ENCODE measurements at places on chromosomes 16 and 17. TPM values are rescaled to one million over a fixed set of nuclear protein-coding genes. Genes with fewer than 3 reads are reported as not detected.
A peak's percentile ranks its signal among the peaks of the same experiment; 100 is the strongest.

Gene AP2B1
- 20.0 TPM for polyA plus RNA-seq

Gene C16orf95
- 1.7 TPM for polyA plus RNA-seq

Gene CHST4
- not detected for polyA plus RNA-seq

Gene PHOSPHO1
- 0.52 TPM for polyA plus RNA-seq

Gene SHBG
- 0.19 TPM for polyA plus RNA-seq

Gene HEATR9
- polyA plus RNA-seq, result not detected

GRCh38 chr17:80983545-80983944 is 8.1 kb upstream of the CHMP6 start:
- no peak for DNase-seq

GRCh38 chr17:77456951-77457548 is 316.3 kb downstream of the SEC14L1 start:
- DNase-seq, result no peak

- DNase-seq, result no peak
These were observed 92.2 kb upstream of the CDH11 start for GRCh38 chr16:65213866-65214595.

GRCh38 chr16:75230471-75231110 is 11.8 kb downstream of the CTRB1 start:
- no peak for DNase-seq

- no peak for DNase-seq
These were observed 66.8 kb downstream of the C16orf78 start for GRCh38 chr16:49440156-49441065.

DNA sequence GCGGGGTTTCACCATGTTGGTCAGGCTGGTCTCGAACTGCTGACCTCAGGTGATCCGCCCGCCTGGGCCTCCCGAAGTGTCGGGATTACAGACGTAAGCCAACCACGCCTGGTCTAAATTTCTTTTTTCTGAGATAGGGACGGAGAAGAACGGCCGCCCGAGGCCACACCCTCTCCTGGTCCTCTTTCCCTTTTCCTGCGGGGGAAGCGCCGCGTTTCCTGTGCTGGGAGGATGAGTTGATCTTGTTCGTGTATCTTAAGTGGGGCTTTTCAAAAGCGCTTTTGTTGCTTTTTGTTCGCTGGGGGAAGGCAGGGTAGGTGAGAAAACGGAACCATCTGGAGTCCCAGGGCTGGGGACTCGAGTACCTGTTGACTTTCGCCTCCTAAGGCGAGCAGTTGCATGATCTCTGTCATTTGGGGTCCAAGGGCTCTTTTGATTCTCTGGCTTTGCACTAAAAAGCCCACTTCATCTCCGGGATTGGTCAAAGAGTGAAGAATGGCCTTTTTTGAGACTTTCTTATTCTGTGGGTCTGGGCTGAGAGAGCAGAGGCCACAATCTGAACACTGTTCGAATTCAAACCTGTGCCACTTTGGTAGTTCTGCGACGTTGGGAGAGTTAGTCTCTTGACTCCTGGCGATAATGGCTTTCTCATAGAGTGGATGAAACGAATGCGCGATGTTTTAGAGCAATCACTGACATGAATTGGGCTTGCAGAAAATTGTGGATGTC is 1.3 kb downstream of the FUS start:
- DNase-seq, result peak; percentile 48

DNA sequence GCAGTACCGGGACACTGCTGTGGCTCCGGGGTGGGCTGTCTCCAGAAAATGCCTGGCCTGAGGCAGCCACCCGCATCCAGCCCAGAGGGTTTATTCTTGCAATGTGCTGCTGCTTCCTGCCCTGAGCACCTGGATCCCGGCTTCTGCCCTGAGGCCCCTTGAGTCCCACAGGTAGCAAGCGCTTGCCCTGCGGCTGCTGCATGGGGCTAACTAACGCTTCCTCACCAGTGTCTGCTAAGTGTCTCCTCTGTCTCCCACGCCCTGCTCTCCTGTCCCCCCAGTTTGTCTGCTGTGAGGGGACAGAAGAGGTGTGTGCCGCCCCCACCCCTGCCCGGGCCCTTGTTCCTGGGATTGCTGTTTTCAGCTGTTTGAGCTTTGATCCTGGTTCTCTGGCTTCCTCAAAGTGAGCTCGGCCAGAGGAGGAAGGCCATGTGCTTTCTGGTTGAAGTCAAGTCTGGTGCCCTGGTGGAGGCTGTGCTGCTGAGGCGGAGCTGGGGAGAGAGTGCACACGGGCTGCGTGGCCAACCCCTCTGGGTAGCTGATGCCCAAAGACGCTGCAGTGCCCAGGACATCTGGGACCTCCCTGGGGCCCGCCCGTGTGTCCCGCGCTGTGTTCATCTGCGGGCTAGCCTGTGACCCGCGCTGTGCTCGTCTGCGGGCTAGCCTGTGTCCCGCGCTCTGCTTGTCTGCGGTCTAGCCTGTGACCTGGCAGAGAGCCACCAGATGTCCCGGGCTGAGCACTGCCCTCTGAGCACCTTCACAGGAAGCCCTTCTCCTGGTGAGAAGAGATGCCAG is 12.9 kb downstream of the STH start:
- no peak for DNase-seq

DNA sequence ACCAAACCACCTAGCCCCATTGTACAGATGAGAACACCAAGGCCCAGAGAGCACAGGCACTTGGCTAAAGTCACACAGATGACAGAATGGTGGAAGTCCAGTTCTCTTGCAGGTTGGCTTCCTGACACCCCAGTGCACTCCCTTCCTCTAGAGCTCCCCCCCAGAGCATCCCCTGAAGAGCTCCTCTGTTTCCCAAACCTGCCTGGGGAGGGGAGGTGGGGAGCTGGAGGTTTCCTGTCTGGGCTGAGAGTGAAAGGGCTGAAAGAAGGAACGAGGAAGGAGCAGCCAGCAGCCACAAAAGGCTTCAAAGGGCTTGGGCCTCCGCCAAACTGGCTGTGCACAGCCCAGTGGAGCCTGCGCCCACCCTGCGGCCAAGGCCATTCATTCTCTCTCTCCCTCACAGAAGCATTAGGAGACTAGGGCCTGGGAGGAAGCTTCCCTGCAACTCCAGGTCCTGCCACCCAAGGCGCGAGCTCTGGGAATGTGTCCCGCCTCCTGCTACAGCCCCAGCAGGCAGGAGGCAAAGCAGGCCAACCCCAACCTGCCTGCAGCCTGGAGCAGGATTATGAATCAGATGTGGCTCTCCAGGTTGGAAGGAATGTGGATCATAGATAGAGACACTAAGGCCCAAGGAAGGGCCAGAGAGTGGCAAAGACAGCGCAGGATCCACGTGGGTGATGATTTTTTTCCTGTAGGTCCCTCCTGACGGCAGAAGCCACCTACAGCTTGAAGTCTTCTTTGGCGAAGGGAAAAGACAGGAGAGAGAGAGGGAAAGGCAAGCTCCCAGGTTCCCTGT is 913 bp downstream of the SLC13A5 start:
- DNase-seq, result no peak

DNA sequence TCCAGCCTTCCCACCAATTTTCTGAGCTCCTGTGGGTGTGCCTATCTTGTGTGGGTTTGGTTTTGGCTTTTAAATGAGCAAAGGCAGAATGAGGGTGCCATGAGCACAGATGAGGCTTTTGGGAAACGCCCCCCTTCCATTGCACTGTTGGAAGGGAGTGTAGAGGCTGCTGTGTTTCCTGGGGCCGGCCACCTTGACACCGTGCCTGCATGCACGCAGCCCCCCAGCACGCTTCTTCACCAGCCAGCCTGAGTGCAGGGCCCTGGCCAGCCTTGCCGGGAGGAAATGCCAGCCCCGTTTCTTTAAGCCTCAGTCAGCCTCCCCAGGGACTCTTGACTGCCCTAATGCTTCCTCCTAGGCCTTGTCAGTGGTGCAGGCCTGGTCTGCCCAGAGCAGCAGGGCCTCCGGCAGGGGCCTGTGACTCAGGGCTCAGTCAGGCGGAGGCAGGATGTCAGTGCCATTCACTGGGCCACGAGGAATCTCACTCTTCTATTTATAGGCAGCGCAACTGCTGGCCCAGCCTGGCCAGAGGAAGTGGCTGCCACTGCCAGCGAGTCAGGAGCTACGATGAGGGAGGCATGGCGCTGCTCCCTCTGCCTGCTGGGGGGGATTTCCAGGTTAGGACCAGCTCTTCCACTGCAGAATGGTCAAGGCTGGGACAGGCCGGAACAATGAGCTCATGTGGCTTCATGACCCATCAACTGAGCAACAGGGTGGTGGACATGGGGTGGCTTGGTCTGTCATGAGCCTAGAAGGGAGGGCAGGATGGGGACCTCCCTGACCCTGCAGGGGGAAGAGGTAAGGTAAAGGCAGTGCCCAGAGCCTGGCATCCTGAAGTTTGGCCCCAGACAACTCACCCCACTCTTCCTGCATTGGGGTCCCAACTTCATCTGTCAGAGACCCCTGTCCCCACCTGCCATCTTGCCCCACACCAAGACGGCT is 205.2 kb downstream of the RAB11FIP4 start:
- DNase-seq, result peak; percentile 78

GRCh38 chr17:67165201-67165600 is 79.8 kb downstream of the HELZ start:
- peak; percentile 16 for DNase-seq

DNA sequence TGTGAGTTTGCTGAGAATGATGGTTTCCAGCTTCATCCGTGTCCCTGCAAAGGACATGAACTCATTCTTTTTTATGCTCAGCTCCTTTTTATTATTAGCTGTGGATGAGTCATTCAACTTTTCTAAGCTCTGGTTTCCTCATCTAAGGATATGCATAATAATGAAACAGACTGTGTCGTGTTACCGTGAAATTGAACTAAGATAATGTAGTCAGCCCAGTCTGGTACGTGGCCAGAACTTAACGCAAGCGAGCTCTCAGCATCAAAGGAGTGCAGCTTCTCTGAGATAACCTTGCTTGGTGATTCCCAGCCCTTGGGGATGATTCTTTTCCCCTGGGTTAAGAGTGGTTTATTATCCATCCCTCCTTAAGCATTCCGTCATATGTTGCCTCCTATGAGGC is 454.3 kb upstream of the EEF2KMT start:
- DNase-seq, result no peak

Data from heart right ventricle (tissue), 16 donors.